ENCODE measurements at places on chromosomes 5 and 9. TPM values are rescaled to one million over a fixed set of nuclear protein-coding genes. Genes with fewer than 3 reads are reported as not detected.

GRCh38 chr5:96017951-96018350, 56.3 kb upstream of the ELL2 start:
- H3K4me1 ChIP-seq: peaks cover 8% of the 10 kb centered on the region
- H3K27me3 ChIP-seq: no peaks in the 10 kb centered on the region
- no peak overlapping the region for H3K4me3 ChIP-seq
- H3K27ac ChIP-seq: peak overlapping the region; percentile 1
- no peak for DNase-seq

GRCh38 chr5:33400675-33401074, 40.1 kb upstream of the TARS1 start:
- H3K4me1 ChIP-seq: peaks cover 12% of the 10 kb centered on the region
- no peak overlapping the region for H3K27ac ChIP-seq
- no peak for DNase-seq
- H3K36me3 ChIP-seq: peaks cover 4% of the 10 kb centered on the region
- H3K27me3 ChIP-seq: no peaks in the 10 kb centered on the region

- no peak for DNase-seq
- H3K27ac ChIP-seq: peak overlapping the region; percentile 58
- peaks cover 7% of the 10 kb centered on the region for H3K4me1 ChIP-seq
- no peaks in the 10 kb centered on the region for H3K27me3 ChIP-seq
- H3K36me3 ChIP-seq: peaks cover 21% of the 10 kb centered on the region
Observed at GRCh38 chr5:33997331-33997983, 10.4 kb downstream of the AMACR start.

- no peaks in the 10 kb centered on the region for H3K36me3 ChIP-seq
- H3K4me1 ChIP-seq: no peaks in the 10 kb centered on the region
- H3K4me3 ChIP-seq: no peak overlapping the region
- H3K27me3 ChIP-seq: peaks cover 23% of the 10 kb centered on the region
Observed at GRCh38 chr9:94717761-94718160, 8.7 kb upstream of the AOPEP start.

GRCh38 chr9:2934883-2935282, 91.0 kb upstream of the PUM3 start:
- no peak overlapping the region for H3K4me3 ChIP-seq
- H3K27me3 ChIP-seq: peaks cover 15% of the 10 kb centered on the region
- DNase-seq: no peak
- no peaks in the 10 kb centered on the region for H3K4me1 ChIP-seq
- H3K36me3 ChIP-seq: no peaks in the 10 kb centered on the region

- no peaks in the 10 kb centered on the region for H3K36me3 ChIP-seq
- H3K27me3 ChIP-seq: no peaks in the 10 kb centered on the region
- H3K4me1 ChIP-seq: peaks cover 45% of the 10 kb centered on the region
Observed at GRCh38 chr9:133971121-133971951, 20.8 kb downstream of the VAV2 start.

GRCh38 chr9:33164138-33164809, 2.9 kb downstream of the B4GALT1 start:
- H3K4me1 ChIP-seq: peaks cover 74% of the 10 kb centered on the region
- no peak for DNase-seq
- H3K36me3 ChIP-seq: no peaks in the 10 kb centered on the region
- H3K4me3 ChIP-seq: peak overlapping the region; percentile 44
- no peaks in the 10 kb centered on the region for H3K27me3 ChIP-seq
- peak overlapping the region; percentile 29 for H3K27ac ChIP-seq

GRCh38 chr9:131971482-131972074, 108.1 kb downstream of the MED27 start:
- no peak for DNase-seq
- H3K4me1 ChIP-seq: no peaks in the 10 kb centered on the region
- peaks cover 9% of the 10 kb centered on the region for H3K36me3 ChIP-seq
- H3K27me3 ChIP-seq: no peaks in the 10 kb centered on the region

- H3K27ac ChIP-seq: no peak overlapping the region
- no peak overlapping the region for H3K4me3 ChIP-seq
- H3K4me1 ChIP-seq: no peaks in the 10 kb centered on the region
- no peaks in the 10 kb centered on the region for H3K36me3 ChIP-seq
- H3K27me3 ChIP-seq: no peaks in the 10 kb centered on the region
Observed at GRCh38 chr5:146680846-146681584, 165.0 kb upstream of the GPR151 start.

DNA sequence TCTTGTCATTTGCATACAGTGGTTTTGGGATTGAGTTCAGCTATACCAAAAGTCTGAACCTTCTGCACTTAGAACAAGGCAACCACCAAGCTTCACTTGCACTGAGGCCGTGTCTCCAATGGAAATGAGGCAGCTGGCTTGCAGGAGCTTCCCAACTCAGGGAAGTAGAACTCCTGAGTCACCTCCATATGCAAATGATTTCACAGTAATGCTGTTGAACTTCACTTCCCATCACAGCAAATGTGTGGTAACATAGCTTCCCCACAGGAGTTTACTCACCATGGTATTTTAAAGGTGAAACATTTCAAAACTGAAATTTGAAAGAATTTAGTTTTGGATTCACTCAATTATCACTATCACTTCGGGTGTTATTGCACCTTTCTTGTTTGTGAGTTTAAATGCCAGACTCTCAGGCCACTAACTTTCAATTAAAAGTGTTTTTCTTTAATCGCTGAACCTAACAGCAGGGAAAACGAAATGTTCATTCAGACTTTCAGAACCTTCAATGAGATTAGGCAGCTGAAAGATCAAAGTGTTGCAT, 9.0 kb downstream of the CD274 start:
- peaks cover under 1% of the 10 kb centered on the region for H3K4me1 ChIP-seq
- no peaks in the 10 kb centered on the region for H3K36me3 ChIP-seq
- H3K27ac ChIP-seq: no peak overlapping the region
- no peak overlapping the region for H3K4me3 ChIP-seq
- no peak for DNase-seq
- no peaks in the 10 kb centered on the region for H3K27me3 ChIP-seq

- DNase-seq: no peak
- H3K27me3 ChIP-seq: no peaks in the 10 kb centered on the region
- H3K36me3 ChIP-seq: no peaks in the 10 kb centered on the region
- H3K4me1 ChIP-seq: peaks cover 14% of the 10 kb centered on the region
- no peak overlapping the region for H3K4me3 ChIP-seq
Observed at GRCh38 chr5:143168171-143168741, 235.2 kb downstream of the NR3C1 start.

- H3K4me3 ChIP-seq: no peak overlapping the region
- H3K4me1 ChIP-seq: peaks cover 10% of the 10 kb centered on the region
- H3K27me3 ChIP-seq: peaks cover 10% of the 10 kb centered on the region
- DNase-seq: no peak
Observed at GRCh38 chr5:42912184-42912798, 100.6 kb upstream of the SELENOP start.

SLC6A18 gene
- not detected for total RNA-seq

TRAF1 gene
- 7.1 TPM for total RNA-seq

ZNF367 gene
- total RNA-seq: 2.3 TPM

FYB1 gene
- total RNA-seq: not detected

PTGES gene
- total RNA-seq: 0.83 TPM

All from osteocyte (in vitro differentiated cells).